ENCODE measurements at places on chromosomes 1 and 21.
A peak's percentile ranks its signal among the peaks of the same experiment; 100 is the strongest.

DNA sequence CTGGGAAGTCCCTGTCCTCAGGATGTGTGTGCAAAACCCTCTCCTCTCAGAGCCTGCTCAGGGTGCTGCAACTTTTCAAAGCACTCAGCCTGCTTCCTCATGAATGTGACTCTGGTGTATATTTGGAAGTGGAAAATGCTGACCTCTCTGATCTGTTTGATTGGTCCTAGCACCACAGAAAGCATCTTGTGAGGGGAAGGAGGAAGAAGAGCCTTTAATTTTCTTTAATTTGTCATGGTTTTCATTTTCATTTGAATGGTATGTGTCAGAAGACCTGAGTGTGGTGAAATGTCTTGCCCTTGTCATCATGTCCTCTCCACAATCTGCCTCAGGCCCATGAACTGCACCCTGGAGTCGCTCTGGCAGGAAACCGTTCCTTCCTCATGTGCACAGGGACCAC, 383.5 kb downstream of the NTNG1 start:
- DNase-seq, result no peak

GRCh38 chr1:215617979-215618378, 50.9 kb downstream of the KCTD3 start:
- no peak for DNase-seq

GRCh38 chr1:55463814-55464475, 248.8 kb upstream of the USP24 start:
- no peak for DNase-seq

DNA sequence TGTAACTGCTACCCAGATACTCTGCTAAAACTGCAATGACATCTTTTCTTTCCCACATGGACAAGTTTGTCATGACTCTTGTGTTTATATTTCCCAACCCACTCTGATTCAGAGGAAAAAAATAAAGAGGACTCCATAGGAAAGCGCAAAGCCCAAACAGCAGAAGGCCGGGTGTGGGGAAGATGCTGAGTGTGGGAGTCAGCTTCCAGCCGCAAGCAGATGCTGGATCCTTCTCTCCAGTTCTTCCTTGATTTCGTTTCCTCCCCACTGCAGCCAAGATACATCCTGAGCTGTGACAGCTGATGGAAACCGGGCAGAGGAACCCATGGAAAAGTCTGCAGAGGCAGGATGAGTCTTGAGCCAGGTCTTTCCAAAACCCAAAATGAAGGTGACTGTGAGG, 498.2 kb downstream of the PLPP3 start:
- DNase-seq, result no peak

DNA sequence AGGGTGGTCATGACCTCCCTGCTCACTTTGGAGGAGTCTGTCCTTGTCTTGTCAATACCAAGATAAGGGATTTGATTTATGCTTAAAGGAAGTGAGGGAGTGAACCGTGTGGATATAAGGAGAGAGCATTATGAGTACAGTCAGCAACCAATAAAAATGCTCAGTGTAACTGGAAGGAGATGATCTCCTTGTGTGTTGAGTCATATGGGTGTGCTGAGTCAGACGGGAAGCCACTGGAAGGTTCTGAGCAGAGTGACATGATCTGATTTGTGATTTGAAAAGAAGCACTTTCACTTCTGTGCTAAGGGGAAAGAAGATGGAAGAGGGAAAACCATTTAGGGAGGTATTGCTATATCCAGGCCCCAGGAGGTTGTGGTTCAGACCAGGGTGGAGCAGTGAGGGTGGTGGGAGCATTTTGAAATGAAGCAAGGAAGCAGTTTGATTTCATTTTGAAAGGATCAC, 2.5 kb upstream of the BCL10 start:
- no peak for DNase-seq

DNA sequence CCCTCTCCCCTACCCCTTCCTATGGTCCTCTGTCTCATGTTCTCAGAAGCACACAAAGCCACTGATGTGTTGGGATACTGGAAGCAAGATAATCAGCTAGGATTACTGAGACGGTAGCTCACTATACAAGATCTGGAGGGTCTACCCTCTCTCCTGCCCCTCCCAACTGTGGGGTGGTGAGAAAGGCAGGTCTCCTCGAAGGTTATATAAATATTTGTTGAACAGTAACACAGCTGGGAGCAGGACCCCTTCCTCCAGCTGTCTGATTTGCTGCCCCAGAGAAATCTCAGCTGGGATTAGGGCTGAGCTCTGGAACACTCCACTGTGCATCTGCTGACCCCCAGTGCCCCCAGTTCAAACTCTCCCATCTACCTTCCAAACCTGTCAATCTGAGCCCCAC, 94.2 kb upstream of the IPO9 start:
- no peak for DNase-seq

DNA sequence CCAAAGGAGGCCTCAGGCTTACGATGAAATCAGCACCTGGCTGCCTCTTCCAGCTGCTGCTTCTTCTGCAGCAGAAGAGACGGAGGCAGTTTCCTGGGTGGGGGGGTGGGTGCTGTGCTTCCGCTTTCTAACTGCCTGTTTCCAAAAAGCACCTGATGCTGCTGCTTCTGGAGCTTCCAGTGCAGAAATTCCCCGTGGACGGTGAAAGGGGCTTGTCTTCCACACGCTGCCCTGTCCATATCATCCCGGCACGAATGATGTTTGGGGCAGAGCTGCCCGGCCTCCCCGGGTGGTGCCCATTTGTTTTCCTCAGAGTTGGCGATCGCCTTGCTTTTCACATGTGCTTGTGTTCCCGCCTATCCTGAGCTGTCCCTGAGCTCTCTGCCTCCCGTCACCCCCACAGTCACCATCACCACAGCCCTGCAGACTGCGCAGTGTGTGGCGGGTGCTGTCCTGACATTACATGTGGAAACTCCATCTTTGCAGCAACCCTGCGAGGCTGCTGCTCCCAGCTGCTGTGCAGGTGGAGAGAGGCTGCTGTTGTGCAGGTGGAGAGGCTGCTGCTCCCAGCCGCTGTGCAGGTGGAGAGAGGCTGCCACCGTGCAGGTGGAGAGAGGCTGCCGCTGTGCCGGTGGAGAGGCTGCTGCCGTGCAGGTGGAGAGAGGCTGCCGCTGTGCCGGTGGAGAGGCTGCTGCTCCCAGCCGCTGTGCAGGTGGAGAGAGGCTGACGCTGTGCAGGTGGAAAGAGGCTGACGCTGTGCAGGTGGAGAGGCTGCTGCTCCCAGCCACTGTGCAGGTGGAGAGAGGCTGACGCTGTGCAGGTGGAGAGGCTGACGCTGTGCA, 1.8 kb downstream of the TTLL10 start:
- DNase-seq, result no peak

DNA sequence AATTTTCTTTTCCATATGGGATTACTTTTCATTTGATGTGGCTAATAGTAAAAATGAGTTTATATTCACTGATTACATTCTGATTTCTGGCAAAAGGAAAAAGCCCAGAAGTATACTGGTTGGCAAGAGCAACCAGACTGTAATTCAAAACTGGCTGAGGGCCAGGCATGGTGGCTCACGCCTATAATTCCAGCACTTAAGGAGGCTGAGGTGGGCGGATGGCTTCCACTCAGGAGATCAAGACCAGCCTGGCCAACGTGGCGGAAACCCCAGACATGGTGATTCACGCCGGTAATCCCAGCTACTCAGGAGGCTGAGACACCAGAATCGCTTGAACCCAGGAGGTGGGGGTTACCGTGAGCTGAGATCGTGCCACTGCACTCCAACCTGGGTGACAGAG, 14.5 kb downstream of the SYT11 start:
- DNase-seq, result no peak

DNA sequence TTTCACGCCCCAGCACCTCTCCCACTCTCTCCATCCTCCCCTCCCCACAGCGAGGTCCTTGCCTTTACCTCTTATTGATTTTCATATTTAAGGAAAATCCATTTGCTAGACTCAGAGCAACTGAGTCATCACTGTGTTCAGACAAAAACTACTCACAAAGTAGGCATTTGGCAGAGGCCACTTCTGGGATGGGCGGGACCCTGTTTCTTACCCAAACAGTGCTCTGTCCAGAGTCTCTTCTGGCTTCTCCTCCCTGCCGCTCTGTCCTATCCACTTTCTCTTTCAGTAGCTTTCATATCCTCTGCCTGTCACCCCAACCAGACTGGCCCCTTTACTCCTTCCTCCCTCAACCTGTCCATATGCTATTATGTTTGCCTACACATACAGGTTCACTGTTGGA, 2.4 kb upstream of the NAV1 start:
- DNase-seq, result no peak

GRCh38 chr1:8421721-8422120, 103.8 kb downstream of the SLC45A1 start:
- DNase-seq, result no peak

- DNase-seq, result peak; percentile 46
Measured at GRCh38 chr21:30340714-30341573, 3.5 kb upstream of the KRTAP27-1 start.

DNA sequence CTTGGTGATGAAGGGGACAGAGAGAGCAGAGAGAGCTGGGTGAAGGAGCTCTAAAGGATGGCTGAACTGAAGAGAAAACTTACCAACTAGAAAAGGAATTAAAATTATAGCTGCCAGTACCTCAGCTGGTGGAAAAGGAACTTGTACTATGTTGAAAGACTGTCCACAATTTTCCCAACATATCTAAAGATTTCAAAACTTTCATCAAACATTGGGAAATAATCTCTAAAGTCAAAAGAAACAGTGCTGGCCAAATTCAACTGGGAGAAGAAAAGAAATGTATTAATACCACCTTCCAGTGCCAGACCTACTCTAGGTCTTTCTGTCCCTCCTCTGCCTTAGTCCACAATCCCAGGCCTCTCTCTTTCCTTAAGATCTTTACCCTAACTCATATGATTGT, 6.1 kb downstream of the SMG5 start:
- no peak for DNase-seq

DNA sequence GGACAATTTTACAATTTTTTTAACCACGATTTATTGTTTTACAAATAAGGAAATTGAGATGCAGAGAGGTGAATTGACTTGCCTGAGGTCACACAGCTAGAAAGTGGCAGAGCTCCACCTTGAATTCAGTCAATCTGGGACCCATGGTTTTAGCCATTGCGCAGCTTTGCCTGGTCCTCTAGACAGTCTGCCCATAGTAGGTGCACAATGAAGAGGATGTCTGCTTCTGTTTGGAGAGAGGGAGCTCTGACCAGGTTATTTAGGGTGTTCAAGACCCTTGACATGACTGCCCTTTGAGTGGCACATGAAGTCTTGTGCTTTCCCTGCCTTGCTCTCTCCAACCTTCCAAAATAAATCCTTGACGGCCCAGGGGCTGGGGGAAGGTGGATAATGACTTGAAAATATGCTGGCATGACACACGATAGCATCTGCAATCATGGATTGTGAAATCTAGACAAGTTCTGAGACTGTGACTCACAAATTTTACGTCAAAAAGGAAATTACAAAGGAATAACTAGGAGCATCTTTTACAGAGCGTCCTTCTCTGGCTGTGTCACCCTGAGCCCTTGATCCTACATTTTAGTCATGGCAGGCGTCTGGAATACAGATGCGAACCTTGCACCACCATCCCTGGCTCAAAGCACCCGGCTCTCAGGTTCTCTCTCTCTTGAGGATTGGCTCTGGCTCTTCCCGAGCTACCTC, 26.2 kb upstream of the ID3 start:
- no peak for DNase-seq

- DNase-seq, result no peak
Measured at GRCh38 chr21:38954588-38955004, 148.9 kb downstream of the ETS2 start.

- no peak for DNase-seq
Measured at GRCh38 chr1:17045634-17046333, 8.0 kb downstream of the SDHB start.

DNA sequence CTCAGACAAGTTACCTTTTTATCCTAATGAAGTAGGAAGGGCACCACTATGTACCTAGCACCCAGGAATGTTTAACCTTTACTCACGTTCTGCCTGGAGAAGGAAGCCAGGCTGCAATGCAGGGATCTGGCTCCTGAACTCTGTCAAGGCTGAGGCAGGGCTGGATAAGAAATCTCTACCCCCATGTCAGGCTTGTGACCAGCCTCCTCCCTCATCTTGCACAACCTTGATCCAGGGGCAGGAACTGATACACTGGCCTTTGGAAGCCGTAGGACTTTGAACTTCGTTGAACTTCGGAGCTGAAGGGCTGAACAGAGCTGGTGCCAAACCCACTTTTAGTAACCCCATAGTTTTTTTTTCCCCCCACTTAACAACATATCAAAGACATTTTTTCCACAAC, 8.0 kb upstream of the AKR1A1 start:
- DNase-seq, result no peak

- peak; percentile 35 for DNase-seq
Measured at GRCh38 chr1:27111626-27112573, 43.0 kb downstream of the SLC9A1 start.

DNA sequence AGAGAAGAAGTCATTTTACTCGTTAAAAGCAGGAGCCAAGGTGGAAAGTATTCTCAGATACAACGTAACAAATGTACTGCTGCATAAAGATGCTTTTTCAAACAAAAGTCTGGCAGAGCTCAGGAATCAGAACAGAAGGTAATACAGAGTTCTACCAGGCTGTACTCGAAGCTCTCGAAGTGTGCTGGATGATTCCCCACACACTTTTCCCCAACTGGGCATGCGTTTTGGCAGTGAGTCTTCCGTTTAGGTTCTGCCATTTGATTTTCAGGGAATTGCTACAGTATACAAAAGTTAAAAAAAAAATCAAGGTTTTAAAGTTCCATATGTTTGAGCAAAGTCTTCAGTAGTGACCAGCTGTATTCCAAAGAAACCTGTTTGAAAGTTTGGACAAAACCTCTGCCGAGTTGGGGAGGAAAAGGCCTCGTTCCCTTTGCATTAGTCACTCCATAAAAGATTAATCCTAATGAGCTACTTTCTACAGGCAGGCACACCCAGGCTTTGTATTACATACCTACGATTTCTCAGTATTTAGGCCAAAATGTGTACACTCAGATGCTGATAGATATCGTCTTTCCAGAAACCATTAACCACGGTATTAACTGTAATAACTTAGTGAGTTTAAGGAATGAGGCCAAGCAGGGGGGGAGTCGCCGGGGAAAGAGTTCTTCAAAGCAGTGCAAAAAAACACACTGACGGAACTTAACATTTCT, 477.1 kb downstream of the LMO4 start:
- DNase-seq, result no peak

DNA sequence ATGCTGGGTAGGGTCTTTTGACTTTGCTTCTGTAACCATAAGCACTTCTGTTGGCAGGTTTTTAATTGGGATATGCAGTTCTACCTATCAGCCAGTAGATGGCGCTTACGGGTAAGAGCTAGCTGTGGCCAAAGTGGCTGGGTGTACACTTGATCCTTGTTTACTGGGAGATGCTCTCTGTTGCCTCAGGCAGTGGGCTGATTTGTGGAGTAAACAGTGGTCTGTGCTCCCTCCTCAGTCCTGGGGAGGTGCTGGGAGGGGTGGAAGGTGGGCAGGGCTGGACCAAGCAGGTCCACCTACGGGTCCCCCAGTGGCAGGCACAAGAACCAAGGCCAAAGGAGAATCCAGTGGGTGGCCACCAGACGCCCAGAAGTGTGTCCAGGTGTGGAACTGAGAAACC, 43.4 kb downstream of the RALGPS2 start:
- peak; percentile 49 for DNase-seq
